ENCODE measurements at places on chromosomes 11 and 22.

GRCh38 chr22:41092847-41093411 is 537 bp downstream of the EP300 start:
- DNase-seq, result peak; percentile 23

DNA sequence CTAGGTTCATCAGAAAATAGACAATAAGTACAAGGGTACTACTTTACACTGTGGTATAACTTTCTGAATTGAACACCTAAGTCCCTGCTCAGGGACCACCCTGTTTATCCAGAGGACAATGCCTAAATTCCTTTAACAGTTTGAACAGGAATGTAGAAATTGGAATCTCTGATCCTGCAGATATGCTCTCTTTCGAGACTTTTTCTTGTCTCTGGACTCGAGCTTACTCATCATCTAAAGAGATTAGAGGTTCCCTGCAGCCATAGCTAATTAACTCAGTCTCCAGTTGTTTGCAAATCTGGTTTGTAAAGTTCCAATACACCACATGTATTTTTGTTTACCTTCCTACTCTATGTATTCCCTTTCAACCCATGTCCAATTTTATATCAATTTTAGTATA is 1.0 kb downstream of the HOATZ start:
- no peak for DNase-seq

DNA sequence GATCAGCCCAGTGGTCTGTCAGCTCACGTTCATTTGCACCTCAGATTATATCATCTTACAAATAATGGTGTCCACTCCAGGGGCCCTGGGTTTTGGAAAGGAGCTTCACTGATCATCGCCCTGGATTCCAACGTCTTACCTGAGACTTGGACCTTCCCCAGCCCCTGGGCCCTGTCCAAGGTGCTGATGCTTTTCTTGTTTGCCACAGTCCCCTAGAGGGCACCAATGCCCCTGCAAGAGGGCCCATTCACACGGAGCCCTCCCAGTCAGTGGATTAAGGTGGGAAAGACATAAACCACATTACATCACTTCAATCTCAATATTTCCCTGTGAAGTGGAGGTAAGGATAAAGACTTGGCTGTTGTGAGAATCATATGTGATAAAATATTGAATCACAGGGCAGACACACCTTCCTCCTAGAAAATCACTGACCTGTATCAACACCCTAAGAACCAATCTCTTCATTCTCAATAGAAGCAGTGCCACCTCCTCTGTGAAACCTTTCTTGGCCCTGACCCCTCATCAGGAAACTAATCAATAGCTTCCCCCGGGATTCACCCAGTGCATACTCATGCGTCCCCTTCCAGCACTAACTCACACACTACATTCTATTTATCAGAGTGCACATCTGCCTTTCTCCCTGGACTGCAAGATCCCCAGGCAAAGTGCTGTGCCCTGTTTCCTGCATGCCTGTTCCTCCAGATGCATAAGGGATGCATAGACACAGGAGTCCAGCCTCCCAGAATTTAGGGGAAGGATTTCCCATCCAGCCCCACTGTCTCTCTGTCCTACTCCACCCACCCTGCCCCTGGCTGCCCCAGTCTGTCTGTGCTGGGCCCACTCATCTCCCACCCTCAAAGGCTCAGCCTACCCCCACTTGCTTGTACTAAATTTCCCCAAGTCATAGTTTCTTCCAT is 167.0 kb downstream of the BUD13 start:
- no peak for DNase-seq

DNA sequence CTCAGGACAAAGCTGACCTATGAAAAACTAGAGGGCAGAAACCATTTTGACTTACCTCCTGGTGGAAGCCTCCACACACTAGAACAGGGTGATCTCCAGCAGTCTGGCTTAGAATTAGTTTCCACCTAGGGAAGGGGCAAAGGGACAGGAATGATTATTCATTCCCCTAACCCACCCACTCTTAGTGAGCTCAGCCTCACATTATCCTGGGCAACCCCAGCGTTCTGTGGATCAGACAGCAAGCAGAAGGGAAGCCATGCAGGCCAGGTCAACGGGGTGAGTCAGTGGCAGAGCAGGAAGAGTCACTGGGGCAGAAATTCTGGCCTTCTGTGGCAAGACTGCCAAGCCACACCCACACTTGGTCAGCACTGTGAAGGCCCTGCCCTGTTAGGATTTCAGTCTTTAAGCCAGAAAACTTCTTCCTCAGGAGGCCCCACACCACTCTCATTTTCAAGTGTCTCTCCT is 10.5 kb downstream of the NUMA1 start:
- DNase-seq, result peak; percentile 48

DNA sequence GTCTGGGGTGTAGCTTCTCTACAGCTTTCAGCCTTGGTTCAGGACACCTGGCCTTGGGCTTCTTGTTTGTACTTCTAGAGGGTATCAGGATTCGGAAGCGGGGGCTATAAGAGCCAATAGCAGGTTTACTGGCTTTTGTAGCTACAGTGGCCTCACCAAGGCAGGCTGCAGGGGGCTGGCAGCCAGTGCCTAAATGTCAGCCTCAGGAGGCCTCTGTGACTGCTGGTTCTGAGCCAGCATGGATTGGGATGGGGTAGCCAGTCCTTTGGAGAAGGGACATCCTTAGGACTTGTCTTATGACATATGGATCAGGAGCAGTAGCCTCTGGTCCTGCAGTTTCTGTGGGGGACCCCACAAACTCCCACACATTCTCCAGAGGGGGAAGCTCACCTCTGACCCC is 29.9 kb downstream of the EIF3F start:
- DNase-seq, result no peak

GRCh38 chr22:30027791-30028190 is 52.5 kb upstream of the HORMAD2 start:
- DNase-seq, result no peak

GRCh38 chr11:109606256-109606655 is 184.3 kb downstream of the C11orf87 start:
- DNase-seq, result no peak

- no peak for DNase-seq
These were observed 1043.8 kb downstream of the BRD1 start for GRCh38 chr22:48783821-48784266.

- no peak for DNase-seq
These were observed 6.4 kb upstream of the DPP3 start for GRCh38 chr11:66473608-66474515.

DNA sequence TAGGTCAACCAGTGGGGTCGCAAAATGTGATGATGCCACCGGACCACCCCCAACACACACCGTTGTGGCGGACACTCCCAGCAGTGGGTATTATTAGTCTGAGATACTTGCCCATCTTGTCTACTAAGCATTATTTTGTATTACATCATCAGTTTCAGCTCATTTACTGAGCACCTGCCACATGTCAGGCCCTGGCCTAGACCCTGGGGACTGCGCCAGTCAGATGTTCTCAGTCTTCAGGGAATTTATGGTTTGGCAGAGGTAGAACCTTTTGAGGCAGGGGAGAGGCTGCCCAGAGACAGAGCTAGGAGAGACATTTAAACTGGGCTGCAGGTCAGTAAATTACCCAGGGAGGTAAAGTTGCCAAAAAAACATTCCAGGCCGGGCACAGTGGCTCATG is 43.1 kb upstream of the GCAT start:
- DNase-seq, result no peak

DNA sequence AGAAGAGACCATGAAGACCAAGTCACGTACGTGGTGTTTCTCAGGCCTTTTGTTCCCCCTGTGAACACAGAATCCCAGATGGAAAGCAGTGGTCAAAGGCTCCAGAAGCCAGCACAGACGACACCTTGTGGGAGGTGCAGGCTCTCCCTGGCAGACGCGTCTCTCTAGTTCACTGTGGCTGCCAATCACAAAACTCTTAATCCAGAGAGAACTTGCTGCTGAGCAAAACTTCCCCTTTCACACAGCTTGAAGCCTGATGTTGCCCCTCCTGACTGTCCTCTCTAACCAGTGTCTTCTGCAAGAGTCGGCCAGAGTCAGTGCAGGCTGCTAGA is 67.1 kb downstream of the PIWIL3 start:
- peak; percentile 8 for DNase-seq

DNA sequence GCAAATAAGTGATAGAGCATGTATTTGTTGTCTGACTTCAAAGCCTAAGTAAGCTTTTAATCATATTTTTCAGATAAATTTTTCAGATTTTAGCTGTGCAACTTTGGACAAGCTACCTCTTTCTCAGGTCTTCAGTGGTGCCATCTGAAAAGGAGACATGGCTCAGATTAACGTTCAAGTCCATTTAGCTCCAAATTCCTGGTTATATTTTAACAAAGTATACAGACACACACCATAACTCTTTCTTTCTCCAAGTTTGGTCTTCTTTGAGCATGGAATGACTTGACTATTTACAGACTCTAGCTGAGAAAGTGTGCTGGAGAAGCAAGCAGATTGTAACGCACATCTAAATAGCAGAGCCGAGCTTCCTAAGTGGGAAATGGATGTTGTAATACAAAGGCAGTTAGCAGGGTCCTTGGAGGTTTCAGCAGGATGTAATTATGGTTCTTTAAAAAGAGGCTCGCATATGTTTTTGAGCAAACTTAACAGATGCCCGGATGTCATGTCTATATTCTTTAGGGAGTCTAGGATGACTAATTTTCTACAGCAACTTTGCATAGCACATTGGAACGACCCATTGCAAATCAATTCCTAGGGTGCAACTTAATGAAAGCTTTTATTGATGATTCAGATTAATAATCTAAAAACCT is 128.1 kb upstream of the E2F8 start:
- no peak for DNase-seq

DNA sequence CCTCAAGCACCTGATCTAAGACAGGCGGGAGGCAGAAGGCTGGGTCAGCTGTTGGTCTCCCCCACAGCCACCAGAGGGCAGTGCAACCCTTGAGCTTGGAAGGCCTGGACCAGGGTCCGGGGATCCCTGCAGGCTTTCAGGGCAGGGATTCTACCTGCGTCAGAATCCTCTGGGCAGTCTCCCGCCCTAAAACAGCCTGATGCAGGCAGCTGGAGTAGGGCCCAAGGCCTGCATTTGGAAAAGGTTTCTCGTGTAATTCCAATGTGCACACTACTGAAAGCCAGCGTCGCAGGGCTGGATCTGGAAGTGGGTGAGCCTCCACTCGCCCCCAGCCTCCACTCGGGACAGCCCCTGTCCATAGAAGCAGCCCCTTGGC is 31.8 kb downstream of the BID start:
- peak; percentile 87 for DNase-seq

- no peak for DNase-seq
These were observed 9.4 kb downstream of the UBQLN3 start for GRCh38 chr11:5500393-5500801.

- DNase-seq, result peak; percentile 27
These were observed 615 bp downstream of the FADS3 start for GRCh38 chr11:61890529-61891330.

- DNase-seq, result no peak
These were observed 11.1 kb upstream of the NOX4 start for GRCh38 chr11:89502301-89502700.

GRCh38 chr11:1656670-1657069 is 27.1 kb downstream of the KRTAP5-5 start:
- no peak for DNase-seq

DNA sequence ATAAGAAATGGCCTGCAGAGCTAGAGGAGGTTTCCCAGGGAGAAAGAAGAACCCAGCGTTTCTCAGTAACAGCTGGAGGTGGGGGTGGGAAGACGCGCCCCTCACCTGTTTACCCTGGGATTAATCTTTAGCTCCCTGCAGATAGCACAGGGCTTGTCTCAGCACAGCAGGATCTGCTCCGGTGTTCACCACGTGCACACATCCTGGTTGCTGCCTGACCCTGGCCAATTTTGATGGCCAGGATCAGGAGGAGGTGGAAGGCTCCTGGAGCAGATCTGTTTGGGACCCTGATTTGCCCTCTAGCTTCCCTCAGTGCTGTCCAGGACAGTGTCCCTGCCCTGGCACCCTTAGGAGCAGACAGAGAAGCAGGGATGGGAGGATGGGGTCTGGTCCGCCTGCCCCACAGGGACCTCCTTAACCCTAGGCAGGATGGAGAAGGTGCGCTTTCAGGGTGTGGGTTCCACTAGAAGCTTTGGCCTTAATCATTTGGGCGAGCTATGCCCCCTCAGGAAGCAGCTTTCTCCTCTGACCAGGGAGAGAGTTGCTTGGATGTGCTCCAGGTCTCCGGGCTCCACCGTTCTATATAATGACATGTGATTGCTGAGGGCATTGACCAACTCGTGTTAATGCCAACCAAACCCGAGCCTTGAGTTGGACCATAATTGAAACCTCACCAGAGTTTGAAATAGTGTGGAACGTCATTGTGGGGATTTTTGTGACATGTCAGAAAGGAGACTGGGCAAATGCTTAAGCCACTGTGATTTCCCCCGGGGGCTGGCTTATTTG is 19.3 kb downstream of the UPB1 start:
- no peak for DNase-seq

- no peak for DNase-seq
These were observed 85.0 kb upstream of the PLET1 start for GRCh38 chr11:112345706-112346105.

- no peak for DNase-seq
These were observed 356.1 kb downstream of the RAB38 start for GRCh38 chr11:87819151-87819550.
